ENCODE measurements at places on chromosomes 3 and 15.

DNA sequence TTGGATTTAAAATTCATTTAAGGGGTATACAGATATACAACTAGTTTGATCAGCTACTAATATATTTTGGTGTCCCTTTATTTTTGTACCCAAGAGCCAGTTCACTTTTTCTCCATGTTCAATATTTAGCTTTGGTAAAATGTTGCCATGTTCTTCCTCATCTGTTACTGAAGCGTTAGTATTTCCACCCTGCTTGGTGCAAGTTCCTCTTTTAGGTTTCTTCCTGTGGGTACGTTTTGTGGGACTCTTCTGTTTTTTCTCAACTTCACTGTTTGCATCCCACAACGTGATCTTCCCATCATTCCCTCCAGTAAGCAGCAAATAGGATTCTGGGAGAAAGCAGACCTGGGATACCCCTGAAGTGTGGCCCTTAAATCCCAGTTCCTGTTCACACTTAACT, 14.1 kb downstream of the WDR53 start:
- no peak for DNase-seq

DNA sequence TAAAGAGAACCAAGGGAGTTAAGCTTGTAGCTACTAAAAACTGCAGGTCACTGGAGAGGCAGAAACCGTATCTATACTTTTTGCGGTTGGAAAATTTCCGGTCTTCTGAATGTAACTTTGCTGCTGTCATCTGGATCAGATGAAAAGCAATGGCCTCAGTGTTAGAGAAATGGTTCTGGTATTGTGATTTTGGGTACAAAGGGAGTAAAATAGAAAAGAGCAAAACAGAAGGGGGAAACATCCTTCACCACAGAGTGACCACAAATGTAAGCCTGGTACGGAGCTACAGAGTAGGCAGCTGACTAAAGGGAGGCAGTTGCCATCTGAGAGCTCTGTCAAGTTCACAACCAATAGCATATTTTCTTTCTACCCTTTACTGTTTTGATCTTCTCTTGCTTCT, 5.6 kb downstream of the CD96 start:
- peak; percentile 31 for DNase-seq

DNA sequence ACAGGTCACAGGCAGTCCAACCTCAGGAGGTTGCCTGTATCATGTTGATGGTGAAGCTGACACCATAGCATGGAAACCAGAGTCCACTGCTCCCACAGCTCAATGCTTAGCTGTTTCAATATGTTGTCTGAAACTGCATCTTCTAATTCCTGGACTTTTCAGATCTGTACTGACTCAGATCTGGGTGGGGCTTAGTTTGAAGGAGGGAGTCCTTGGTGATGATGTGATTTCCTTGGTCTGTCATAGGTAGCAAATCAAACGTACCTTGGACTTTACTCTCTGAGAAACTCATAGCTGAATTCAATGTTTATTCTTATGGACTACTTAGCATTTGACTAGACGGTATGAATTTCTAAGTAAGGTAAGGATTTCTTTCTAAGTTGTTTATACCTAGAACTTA, at the start of gene HHLA2:
Gene HHLA2, plus strand, starts transcription at position 310 of the 400 bp plus-strand sequence. CDS start 55,266 bp downstream, outside the sequence.
- peak; percentile 97 for DNase-seq

DNA sequence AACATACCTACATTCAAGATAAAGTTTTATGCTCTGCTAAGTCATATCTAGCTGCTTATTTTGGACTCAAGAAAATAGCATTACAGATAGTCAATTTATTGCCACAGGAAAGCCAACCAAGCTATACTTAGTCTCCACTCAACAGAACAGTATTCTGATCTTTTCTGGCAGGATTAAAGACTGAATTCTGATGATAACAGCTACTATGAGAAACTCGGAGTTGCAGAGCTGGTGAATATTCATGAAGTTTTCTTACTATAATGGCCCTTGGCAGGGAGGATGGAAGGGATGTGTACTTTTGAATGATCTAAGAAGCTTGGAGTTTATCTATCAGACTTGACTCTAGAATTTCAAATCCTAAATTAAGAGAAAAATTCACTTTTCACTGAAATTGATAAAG, 237.7 kb downstream of the CTNNB1 start:
- no peak for DNase-seq

DNA sequence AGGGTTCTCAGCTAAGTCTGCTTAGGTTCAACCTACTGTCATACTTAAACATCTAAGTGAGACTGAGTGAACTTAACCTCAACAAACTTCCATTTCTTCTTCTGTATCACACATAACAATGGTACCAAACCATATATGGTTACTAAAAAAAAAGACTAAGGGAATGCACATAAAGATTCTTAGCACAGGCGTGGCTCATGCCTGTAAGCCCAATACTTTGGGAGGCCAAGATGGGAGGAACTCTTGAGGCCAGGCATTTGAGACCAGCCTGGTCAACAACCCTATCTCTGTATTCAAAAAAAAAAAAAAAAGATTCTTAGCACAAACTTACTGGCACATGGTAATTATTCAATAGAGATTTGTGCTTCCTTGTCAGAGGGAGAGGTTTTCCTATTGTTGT, 57.9 kb downstream of the ACAP2 start:
- DNase-seq: no peak
